ENCODE measurements at places on chromosomes 6 and 20. TPM values are rescaled to one million over a fixed set of nuclear protein-coding genes. Genes with fewer than 3 reads are reported as not detected.

PHACTR3 gene
- polyA plus RNA-seq = 10.5 TPM

DNA sequence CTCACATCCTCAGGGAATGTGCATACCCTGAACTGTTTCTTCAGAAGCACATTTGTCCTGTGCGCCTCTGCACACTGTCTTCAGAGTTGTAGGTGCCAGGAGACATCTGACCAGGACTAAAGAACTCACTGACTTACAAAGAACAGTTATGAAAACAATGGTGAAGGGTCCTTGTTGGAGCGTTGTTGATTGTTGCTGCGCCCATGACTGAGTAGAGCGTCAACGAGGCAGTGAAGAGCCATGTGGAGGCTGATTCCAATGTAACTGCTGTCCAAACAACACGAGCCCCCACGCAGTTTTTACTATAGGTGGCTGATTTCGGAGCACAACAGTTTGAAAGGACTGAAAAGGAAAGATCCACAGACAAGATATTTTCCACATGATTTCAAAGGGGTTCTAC lies 380.3 kb downstream of the CDH26 start:
- no peak for DNase-seq

GRCh38 chr6:168415993-168416530 lies 24.9 kb upstream of the SMOC2 start:
- no peak for DNase-seq

DNA sequence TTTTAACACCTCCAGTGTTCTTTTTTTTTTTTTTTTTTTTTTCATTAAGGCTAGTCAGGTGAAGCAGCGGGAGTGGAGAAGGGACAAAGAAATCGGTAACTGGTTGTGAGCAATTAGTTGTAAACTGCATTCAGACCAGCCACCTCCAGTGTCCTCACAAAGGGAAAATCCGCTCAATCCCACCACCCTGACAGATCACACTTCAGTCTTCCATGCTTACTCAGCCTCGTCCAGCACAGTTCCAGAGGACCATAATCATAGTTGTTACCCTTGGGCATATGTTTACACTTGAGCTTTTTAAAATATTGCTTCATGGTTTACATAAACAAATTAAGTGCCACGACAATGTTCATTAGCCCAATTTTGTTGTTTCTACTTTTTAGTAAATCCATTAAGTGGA lies 10.2 kb downstream of the DYNLRB1 start:
- DNase-seq = no peak

FAM110A gene
- polyA plus RNA-seq = 7.3 TPM

- DNase-seq = no peak
Measured at GRCh38 chr20:48697845-48698491, 129.8 kb downstream of the PREX1 start.

Measured in renal cortex interstitium (tissue), 15 donors.